Left cardiac atrium (tissue), 4 donors: ENCODE measurements at places on chromosomes 1 and 21.
A peak's percentile ranks its signal among the peaks of the same experiment; 100 is the strongest.

DNA sequence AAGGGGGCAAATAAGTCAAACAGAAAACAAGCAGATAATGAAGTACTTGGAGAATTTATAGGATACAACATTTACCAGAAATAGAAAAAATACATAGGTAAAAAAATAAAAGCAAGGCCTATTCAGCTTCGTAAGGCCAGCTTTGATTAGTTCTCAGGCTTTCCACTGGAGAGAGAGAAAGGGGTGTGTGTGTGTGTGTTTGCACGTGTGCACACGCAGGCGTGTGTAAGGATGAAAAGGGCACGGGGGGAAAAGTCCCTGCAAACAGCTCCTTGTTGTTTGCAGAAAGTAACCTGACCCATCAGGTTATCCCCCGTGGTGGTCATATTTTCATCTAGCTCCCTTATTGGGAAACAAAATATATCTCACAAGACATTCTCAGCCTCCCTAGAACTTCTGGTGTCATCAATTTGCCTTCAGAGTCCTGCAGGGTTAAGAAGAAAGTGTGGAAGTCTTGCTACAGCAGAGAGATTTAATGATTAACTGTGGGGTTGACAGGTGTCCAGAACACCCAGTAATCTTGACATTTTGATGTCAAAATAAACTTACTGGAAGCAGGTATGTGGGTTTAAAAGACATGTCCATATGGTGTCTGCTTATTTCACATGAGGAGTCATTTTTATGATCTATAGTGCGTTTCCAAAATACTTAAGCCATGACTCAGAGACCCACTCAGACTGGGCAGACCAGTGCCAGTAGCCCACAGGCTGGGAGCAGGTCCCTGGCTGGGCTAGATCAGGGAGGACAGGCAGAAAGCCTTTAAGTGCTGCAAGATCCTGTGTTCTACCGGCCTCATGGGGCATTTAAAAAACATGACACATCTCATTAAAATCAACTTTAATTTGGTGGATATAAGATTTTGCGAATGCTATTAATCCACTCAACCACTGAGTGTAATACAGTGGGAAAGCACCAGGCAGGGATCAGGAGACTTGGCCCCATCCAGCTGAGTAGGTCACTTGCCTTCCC lies 487.6 kb upstream of the CAMK1G start:
- no peak for DNase-seq

DNA sequence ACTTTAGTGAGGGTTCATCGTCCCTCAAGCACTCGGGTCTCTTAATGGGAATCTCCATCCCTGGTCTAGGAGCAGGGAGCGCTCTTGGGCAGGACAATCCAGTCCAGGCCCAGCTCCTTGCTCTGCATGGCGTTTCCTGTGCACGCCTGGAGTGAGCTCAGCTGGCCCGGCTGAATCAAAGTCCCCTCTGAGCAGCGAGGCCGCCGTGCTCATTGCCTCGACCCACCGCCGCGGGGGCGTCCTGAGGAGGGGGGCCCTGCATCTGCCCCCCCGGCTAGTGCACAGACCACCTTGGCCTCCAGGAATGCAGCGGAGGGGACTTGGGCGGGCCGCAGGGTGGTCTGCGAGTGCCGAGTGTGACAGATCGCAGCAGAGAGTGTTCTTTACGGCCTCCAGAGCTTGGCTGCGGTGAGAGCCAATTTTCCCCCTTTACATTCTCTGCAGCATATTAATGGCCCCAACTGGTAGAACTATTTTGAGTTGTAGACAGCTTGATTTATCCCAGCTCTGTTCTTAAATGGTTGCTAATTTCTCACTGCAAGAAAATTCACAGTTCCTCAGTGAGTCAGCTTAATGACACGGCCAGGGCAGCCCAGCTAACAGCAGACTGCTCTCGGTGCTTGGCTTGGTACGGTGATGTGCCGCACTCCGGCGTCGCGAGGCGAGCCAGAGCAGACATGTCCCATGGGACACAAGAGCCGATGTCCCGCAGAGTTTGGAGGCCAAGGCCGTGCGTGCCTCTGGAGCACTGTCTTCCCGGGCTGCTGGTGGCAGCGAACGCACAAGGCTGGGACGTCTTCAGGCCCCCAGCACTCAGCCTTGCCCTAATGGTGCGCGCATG lies 39.8 kb downstream of the SNAP47 start:
- DNase-seq: no peak

- no peak for DNase-seq
These were observed 6.6 kb upstream of the PLPP3 start for GRCh38 chr1:56585985-56586384.

DNA sequence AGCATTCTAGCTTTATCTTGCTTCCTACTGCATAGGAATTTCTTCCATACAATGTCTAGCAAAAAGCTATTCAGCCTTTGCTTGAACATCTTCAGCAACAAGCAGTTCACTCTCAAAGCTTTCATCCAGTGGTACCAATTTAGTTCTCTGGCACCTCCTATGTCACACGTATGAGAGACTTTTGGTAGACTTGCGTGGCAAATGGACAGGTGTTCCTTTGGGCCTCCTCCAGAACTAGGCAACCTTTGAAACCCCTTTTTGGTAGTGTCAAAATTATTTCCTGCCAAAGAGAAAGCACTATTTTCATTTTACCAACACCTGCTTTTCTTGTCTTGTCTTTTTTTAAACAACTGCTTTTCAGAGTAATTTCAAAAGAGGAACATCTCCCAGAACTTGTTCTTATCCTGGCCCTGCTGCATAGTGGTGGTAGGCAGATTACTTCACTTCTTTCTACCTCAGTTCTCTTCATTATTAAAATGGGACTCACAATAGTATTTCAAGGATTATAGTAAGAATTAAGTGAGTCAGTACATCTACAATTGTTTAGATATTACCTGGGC lies 122.4 kb downstream of the MAST2 start:
- no peak for DNase-seq

- no peak for DNase-seq
These were observed 4.9 kb upstream of the WNT3A start for GRCh38 chr1:228001738-228002535.

- peak; percentile 40 for DNase-seq
These were observed 3.6 kb upstream of the DHRS3 start for GRCh38 chr1:12621346-12622335.

- DNase-seq: no peak
These were observed 4.3 kb upstream of the KRTAP13-1 start for GRCh38 chr21:30391492-30392025.

GRCh38 chr1:192797891-192798290 lies 10.9 kb upstream of the RGS2 start:
- no peak for DNase-seq

- no peak for DNase-seq
These were observed 117.1 kb upstream of the CSF3R start for GRCh38 chr1:36599828-36600227.

DNA sequence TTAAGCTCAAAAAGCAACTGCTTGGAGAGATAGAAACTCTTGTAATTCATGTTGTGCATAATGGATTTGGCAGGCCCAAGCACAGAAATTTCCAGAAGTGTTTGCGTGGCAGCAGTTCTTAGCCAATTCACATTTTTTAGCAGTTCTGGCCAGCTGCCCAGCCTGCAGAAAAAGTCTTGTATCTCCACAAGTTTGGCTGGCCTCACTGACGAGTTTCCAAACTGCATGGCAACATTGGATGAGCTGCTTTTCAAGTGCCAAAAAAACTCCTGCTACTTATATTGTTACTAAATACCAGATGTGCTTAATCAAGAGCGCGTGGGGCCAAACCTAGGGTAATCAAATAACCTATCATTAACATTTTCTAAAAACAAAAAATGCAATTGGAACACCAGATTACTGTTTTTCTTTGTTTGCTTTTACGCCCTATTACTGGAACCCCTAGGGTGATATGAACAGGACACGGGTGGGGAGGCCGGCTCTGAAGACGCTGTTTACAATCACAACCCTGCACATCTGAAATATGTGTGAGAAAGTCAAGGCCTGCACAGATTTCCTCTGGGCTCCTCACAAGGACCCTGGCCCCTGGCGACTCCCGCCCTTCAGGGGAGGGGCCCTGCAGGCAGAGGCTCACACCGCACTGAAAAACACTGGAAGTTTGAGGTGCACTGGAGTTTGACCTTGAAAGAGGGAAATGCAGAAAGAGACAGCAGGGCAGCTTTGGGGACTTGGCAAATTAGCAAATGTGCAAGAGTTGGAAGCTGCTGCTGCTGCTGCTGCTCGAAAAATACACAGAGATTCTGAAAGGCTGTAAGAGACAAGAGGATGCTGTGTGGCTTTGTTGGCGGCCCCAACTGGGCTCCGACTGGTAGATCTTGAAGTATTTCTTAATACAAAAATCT lies 55.2 kb upstream of the TARBP1 start:
- peak; percentile 96 for DNase-seq

GRCh38 chr1:64486193-64486592 lies 16.3 kb downstream of the CACHD1 start:
- DNase-seq: no peak

- DNase-seq: no peak
These were observed 34.4 kb downstream of the PALMD start for GRCh38 chr1:99680270-99680669.

- peak; percentile 87 for DNase-seq
These were observed 13.3 kb downstream of the POLR3GL start for GRCh38 chr1:145977486-145978470.

DNA sequence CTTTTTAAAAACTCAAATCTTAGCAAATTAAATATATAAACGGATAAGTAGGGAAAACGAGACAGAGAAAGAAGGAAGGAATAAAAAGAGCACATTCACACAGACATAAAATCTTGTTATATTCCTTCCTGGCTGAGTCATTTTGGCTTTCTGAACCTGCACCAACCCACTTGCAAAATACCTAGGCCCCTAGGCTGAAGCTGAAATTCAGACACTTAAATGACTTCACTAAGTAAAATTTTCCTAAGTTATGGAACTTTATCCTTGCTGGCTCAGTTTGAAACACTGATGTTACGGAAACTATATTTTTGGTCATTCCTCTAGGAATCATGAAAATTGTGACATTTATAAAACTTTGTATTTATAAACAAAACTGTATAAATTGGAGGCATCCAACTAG lies 462.8 kb upstream of the NFIA start:
- no peak for DNase-seq

DNA sequence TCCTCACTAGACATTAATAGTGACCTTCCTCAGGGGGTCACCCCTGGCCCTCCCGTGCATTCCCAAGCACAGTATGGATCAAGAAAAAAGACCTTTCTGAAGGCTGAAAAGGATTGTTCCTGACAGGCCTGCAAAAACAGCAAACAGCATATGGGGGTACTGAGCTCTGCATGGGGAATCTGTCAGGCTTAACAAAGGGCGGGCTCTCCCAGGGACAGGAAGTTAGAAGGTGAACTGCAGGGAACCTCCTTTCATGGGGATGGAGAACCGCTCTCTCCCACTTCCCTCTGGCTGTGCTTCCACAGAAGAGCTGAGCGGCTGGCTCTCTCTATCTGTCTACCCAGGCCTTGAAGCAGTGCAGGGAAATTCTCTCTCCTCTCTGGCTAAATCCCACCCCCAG lies 91.7 kb downstream of the DTL start:
- DNase-seq: no peak

DNA sequence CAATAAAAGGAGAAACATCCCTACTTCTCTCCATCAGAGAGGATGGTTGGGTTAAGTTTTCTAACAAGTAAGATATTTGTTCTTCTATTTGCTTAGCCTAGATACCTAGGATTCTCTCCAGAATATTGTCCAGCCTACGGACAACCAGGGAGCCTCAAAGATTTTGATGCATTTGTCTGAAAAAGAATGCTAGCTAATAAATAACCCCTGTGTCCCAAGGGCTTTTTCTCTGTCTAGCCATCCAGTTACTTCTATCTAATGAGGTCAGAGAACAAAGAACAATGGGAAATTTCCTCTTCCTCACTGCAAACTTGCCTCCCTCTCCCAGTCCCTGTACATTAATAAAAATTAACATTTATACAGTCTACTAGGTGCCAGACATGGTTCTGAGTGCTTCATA lies 810 bp downstream of the RGS5 start:
- DNase-seq: no peak

- DNase-seq: no peak
These were observed 38.4 kb upstream of the FOXO6 start for GRCh38 chr1:41322835-41323234.

DNA sequence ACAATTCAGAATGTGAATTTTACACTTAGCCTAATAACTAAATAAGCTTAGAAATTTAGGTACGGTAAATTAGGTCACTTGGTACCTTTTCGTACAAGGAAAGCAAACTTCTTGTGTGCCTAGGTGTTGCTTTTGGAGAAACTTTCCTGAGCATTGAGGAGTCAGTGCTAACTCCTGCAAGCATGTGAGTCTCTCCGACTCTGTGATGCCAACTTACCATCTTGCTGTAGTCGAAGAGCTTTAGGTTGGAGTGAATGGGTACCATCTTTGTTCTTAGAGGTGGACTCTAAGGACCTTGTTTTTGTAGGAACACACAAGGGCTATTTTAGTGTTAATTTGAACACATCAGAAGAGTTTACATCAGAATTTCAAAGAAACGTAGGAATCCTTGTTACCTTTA lies 688.9 kb downstream of the USP25 start:
- no peak for DNase-seq

DNA sequence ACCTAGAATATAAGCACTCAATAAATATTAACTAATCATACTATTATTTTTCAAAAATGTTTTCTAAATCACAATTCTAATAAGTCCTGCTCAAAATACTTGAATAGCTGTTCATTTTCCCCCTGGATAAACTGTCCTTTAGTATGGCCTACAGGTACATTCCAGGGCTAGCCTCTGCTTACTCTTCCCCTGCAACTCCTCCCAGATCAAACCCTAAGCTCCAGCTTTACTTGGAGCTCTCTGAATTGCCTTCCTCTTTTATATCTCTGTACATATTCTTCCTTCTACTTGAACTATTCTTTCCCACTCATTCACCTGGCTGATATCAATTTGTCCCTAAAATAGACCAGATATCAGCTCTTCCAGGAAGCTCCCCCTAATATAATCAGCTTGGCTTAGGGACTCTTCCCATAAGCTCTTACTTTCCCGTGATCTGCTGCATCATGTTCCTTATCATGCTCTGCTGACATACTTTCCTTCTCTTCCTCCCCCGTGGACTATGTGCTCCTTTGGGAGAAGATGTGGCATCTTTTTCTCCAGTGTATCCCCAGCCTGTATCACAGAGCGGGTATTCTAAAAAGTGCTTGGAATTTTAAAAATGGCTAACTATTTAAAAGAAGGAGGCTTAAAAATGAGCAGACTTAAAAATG lies 43.1 kb upstream of the PIGC start:
- no peak for DNase-seq
